ENCODE measurements at places on chromosomes 16 and 17.

DNA sequence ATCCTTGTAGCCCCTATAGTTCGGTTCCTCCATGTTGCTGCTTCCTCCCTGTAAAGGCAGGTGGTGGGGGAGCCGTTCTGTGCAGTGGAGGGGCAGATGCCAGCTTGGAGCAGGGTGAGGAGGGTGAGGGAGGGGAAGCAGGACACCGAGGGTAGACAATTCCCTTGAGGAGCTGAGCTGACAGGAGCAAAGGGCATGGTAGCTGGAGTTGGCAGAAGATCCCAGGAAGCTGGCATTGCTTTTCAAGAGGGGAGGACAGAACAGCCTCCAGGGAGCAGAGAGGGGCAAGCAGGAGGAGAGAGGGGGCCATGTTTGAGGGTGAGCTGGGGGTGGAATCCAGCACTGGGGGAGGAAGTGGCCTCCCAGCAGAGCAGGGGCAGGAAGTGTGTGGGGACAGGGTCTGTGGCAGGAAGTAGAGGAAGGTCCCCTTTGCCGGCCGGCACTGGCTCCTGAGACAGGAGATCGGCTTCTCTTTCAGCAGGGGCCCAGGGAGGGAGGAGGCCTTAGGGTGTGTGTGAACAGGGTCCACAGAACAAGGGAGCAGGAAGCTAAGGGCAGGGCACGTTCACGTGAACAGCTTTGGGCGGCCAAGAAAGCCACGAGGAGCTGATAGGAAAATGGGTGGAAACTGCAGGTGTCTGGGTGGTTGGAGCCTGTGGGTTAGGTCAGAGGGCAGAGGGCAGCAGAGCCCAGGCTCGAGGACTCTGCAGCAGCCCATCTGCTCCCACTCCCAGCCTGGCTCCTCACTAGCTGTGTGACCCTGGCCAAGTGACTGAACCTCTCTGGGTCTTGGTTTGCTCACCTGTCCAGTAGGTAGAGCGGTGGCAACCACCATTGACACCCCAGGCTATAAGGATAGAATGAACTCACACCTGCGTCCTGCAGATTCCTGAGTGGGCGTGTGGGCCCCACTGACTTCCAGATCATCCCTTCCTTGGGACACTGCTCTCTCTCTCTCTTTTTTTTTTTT, 17.5 kb upstream of the SPNS2 start:
- DNase-seq: peak; percentile 7

DNA sequence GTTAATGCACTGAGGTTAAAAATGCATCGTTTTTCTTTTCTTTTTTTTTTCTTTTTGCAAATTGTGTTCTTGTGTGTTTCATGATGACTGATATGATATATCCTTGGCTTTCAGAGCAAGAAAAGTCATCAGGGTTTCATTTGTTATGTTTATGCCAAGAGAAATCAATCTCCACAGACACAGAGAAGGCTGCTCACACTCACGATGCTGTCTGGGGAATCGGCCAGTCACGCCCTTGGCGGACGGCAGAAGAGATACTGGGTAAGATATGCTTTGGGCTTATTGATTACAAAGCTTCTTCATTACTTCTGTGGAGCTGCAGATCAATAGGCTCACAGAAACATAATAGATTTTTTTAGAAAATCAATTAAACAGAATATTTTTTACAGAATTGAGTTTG, 42.2 kb upstream of the TNRC6C start:
- no peak for DNase-seq

- no peak for DNase-seq
Observed at GRCh38 chr16:24131294-24131693, 124.8 kb upstream of the CACNG3 start.

DNA sequence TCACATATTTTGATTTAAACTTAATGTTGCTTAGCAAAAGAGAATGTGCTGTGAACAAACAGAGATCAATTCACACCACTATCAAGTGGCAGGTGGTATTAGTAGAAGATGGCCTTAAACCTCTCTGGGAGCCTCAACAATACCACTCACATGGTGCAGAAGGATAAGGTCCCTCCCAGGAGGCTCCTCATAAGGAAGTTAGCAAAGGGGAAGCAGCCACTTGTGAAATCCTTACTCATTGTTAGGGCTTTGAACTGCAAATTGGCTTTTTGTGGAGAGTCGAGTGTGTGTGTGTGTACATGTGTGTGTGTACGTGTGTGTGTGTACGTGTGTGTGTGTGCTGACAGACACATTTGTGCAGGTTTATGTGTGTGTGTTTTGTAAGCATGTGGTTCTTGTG, 48.9 kb upstream of the ASIC2 start:
- DNase-seq: no peak

DNA sequence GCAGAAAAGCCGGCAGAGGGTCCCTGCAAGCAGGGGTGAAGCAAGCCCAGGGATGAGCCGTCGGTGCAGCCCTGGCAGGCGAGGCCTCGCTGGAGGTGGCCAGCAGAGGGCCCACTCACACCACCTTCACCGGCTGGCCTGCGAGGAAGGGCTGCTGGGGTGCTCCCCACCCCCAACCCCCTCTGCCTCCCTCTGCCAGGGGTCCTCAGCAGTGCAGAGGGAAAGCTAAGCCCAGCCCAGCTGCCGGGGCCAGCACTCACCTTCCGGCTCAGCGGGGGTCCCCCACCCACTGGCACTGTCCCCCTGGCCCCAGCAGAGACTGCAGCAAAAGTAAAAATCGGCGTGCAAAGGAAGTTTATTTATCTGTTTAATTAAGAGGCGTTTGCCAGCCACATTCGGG, 113.4 kb downstream of the ENGASE start:
- peak; percentile 58 for DNase-seq

DNA sequence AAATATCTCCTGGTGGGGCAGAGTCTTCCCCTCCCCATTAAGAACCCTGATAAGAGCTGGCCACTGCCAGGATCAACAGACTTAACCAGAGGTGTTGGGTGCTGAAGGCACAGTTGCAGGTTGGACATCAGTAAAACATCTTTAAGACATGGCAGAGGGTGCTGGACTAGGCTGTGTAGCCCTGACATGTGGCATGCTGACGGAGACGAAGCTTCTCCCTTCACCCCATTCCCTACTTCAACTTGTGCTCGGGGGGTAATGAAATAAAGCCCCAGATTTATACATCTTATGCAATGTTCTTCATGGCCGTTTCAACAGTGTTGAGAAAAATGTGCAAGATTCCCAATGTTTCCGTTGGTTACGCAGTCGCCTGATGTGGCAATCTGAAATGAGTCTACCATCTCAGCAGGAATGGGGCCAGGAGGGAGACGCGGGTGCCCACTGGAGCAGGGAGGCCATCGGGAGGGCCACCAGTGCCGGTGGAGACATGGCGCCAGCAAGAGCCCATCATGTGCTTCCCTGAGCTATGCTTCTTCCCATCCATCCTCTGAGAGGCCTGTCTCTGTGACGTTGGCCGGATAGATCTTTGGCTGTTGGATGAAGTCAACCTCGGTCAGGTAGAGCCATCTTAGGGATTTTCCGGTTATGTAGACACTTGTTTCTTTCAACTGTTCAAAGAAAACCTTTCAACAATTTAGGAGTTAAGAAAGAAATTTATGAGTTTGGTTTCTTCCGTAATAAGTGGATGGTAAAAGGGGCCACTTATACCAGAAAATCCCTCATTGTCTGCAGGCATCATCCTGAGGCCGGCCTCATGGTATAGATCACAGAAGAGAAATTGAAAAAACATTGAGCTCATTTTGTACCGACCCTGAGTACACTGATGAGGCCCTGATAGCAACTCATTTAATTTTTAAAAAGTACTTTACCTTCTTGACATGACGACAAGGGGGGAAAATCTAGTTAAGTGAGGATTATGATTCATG, 6.4 kb downstream of the IRF8 start:
- no peak for DNase-seq

Data from NCI-H524 (cell line).